ENCODE measurements at places on chromosomes 5 and 9. TPM values are rescaled to one million over a fixed set of nuclear protein-coding genes. Genes with fewer than 3 reads are reported as not detected.

- no peak overlapping the region for H3K4me3 ChIP-seq
- no peak overlapping the region for H3K27ac ChIP-seq
- H3K36me3 ChIP-seq = no peaks in the 10 kb centered on the region
- H3K4me1 ChIP-seq = no peaks in the 10 kb centered on the region
- H3K27me3 ChIP-seq = no peaks in the 10 kb centered on the region
These were observed 10.3 kb downstream of the FST start for GRCh38 chr5:53490747-53491146.

DNA sequence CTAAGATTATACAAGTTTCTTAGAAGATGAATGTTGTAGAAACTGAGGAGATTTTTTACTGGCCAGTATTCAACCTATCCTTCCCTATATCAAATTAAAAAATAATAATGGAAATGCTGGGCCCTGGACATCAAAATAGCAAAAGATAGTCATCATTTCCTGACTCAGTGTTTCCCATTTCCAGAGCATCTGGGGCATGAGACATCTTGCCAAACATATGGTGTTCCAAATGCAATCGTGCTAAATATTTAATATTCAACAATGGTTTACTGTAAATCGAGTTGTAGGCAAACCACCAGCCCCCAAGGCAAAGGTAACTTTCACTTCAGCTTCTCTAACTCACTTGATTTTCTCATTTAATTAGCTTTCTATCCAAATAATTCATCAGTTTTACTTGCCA is 152.9 kb downstream of the FRMD3 start:
- H3K27me3 ChIP-seq = no peaks in the 10 kb centered on the region
- no peaks in the 10 kb centered on the region for H3K4me1 ChIP-seq
- H3K4me3 ChIP-seq = no peak overlapping the region
- no peak overlapping the region for H3K27ac ChIP-seq

ARL14EPL gene
- total RNA-seq = not detected

DNA sequence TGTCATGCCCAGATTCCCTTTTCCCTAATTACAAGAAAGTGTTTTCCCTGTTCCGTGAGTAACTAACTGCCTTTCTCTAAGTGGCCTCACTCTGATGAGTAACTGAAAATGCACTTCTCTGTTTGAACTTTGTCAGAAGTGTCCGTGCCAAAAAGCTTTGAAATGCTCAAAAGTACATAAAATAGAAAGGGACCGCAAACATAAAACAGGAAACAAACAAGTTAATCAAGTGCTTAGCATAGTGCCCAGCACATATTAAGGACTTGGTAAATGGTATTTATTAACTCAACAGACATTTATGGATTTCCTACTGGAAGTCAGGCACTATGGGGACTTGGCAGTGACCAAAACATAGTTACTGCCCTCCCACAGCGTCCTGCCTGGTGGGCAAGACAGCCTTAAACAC is 22.3 kb downstream of the AQP3 start:
- no peaks in the 10 kb centered on the region for H3K36me3 ChIP-seq
- H3K4me1 ChIP-seq = no peaks in the 10 kb centered on the region
- H3K27me3 ChIP-seq = no peaks in the 10 kb centered on the region
- no peak for DNase-seq
- H3K27ac ChIP-seq = no peak overlapping the region

GRCh38 chr9:137031904-137032640 is at the start of gene FUT7:
FUT7 (minus strand) TSS chr9:137032088; CDS start chr9:137031991, 97 bp downstream.
- H3K27ac ChIP-seq = no peak within 1 kb of the TSS
- DNase-seq = no peak

GRCh38 chr5:129771058-129771838 is 23.4 kb downstream of the MINAR2 start:
- H3K4me3 ChIP-seq = no peak overlapping the region
- H3K27me3 ChIP-seq = no peaks in the 10 kb centered on the region
- no peak overlapping the region for H3K27ac ChIP-seq
- H3K36me3 ChIP-seq = no peaks in the 10 kb centered on the region
- DNase-seq = no peak

DRD1 gene
- not detected for total RNA-seq

GRCh38 chr5:143432658-143433239 is 29.3 kb upstream of the NR3C1 start:
- no peaks in the 10 kb centered on the region for H3K27me3 ChIP-seq
- no peak for DNase-seq
- H3K27ac ChIP-seq = no peak overlapping the region
- no peaks in the 10 kb centered on the region for H3K36me3 ChIP-seq
- H3K4me3 ChIP-seq = no peak overlapping the region

GM2A gene
- 33.8 TPM for total RNA-seq

DNA sequence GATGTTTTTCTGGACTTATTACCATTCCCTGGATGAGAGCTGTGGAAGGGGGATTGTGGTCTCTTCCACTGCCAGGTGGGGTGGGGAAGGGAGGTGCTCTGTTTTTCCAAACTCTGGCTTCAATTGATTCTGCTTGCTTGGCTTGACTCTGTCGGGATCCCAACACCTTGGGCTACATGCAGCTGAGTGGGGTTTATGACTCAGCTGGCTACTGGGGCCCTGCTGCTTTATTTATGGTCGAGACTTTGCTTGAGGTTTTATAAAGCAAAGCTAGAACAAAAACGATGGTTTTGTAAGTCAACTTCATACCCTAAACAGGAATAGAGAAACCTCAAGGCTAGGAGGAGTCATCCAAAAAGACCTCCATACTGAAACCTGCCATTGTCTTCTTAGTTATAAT is 76.3 kb downstream of the AOPEP start:
- H3K27me3 ChIP-seq = no peaks in the 10 kb centered on the region
- no peaks in the 10 kb centered on the region for H3K36me3 ChIP-seq
- H3K27ac ChIP-seq = peak overlapping the region; percentile 81
- H3K4me3 ChIP-seq = no peak overlapping the region
- H3K4me1 ChIP-seq = peaks cover 5% of the 10 kb centered on the region

GRCh38 chr9:121945281-121945680 is 147.8 kb downstream of the TTLL11 start:
- no peak overlapping the region for H3K4me3 ChIP-seq
- H3K4me1 ChIP-seq = no peaks in the 10 kb centered on the region
- H3K36me3 ChIP-seq = no peaks in the 10 kb centered on the region
- H3K27me3 ChIP-seq = no peaks in the 10 kb centered on the region

- no peak for DNase-seq
- peak overlapping the region; percentile 84 for H3K4me3 ChIP-seq
- no peaks in the 10 kb centered on the region for H3K4me1 ChIP-seq
- H3K27me3 ChIP-seq = no peaks in the 10 kb centered on the region
- H3K36me3 ChIP-seq = no peaks in the 10 kb centered on the region
- H3K27ac ChIP-seq = peak overlapping the region; percentile 87
These were observed 1.3 kb upstream of the EBF1 start for GRCh38 chr5:159100782-159101646.

- H3K4me1 ChIP-seq = no peaks in the 10 kb centered on the region
- no peak for DNase-seq
- no peak overlapping the region for H3K4me3 ChIP-seq
- H3K27me3 ChIP-seq = no peaks in the 10 kb centered on the region
- H3K36me3 ChIP-seq = no peaks in the 10 kb centered on the region
- no peak overlapping the region for H3K27ac ChIP-seq
These were observed 526.0 kb downstream of the MTRR start for GRCh38 chr5:8394965-8395364.

DNA sequence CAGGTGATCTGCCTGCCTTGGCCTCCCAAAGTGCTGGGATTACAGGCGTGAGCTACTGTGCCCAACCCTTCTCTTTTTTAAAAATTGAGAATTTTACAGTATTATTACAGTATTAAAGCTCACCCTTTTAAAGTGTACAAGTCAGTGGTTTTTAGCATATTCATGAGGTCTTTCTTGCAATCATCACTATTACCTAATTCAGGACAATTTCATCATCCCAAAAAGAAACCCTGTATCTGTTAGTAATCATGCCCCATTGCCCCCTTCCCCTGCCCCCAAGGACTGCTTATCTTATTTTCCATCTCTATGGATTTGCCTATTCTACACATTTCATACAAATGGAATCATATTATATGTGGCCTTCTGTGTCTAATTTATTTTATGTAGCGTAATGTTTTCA is 22.6 kb upstream of the MEGF9 start:
- H3K27ac ChIP-seq = no peak overlapping the region
- no peaks in the 10 kb centered on the region for H3K27me3 ChIP-seq
- DNase-seq = no peak

DAB2IP gene
- 22.0 TPM for total RNA-seq

SURF1 gene
- total RNA-seq = 21.8 TPM

MYORG gene
- total RNA-seq = 1.0 TPM

DNA sequence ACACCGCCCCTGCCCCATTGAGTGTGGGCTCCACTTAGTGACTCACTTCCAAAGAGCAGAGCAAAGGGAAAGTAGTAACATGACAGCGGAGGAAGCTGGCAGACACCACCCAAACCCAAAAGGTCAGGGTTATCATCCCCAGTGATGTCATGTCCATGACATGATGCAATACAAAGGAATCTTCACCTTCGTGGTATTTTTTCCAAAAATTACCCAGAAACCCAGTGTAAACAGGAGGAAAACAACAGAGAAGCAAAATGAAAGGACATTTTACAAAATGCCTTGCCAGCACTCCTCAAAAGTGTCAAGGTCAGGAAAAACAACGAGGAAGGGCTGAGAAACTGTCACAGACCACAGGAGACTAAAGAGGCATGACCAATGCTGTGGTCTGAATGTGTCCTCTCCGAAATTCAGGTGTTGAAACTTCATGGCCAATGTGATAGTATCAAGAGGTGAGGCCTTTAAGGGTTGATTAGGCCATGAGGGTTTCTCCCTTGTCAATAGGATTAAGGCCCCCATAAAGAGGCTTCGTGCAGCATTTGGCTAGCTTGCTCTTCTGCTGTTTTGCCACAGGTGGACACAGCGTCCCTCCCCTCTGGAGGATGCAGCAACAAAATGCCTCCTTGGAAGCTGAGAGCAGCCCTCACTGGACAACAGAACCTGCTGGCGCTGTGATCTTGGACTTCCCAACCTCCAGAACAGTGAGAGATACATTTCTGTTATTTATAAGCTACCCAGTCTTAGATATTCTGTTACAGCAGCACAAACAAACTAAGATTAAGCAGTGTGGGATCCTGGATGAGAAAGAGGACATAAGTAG is 30.5 kb upstream of the MED10 start:
- no peak overlapping the region for H3K4me3 ChIP-seq
- H3K4me1 ChIP-seq = no peaks in the 10 kb centered on the region
- H3K27me3 ChIP-seq = no peaks in the 10 kb centered on the region
- no peak overlapping the region for H3K27ac ChIP-seq
- H3K36me3 ChIP-seq = no peaks in the 10 kb centered on the region

GRCh38 chr5:147509041-147509709 is 693 bp downstream of the DPYSL3 start:
- H3K4me1 ChIP-seq = no peaks in the 10 kb centered on the region
- DNase-seq = peak; percentile 44
- no peaks in the 10 kb centered on the region for H3K36me3 ChIP-seq
- peak overlapping the region; percentile 65 for H3K4me3 ChIP-seq
- no peaks in the 10 kb centered on the region for H3K27me3 ChIP-seq
- peak overlapping the region; percentile 91 for H3K27ac ChIP-seq

PDGFRB gene
- total RNA-seq = 337 TPM

DNA sequence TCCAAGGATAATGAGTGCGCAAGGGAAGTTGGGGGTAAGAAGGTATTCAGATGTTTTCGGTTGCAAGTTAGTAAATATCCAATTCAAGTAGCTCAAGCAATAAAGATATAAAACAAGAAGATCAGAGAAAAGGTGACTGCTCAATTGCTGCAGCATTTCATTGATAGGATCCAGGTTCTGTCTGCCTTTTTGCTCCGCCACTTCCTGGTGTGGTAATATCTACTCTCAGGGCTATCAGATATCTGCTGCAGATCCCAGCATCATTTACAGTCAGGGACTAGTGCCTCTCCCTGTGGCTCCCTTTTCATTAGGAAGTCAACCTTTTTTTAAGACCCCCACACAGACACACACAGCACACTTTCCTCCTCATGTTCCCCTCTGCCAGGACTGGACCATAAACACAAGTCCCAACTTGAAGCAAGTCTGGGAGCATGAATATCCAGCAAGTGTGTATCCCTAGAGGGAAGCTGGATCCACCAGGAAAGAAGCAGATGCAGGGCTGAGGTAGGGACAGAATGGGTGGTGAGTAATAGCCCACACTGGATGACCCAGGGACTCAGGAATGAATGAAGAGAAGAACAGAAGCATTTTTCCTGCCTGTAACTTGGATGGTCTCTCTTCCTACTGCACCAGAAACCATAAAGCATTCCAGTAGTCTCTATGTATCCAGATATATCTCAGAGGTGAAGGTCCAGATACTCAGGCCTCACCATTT is 53.7 kb downstream of the ZNF622 start:
- no peaks in the 10 kb centered on the region for H3K27me3 ChIP-seq
- no peaks in the 10 kb centered on the region for H3K4me1 ChIP-seq
- DNase-seq = no peak
- no peak overlapping the region for H3K27ac ChIP-seq
- no peak overlapping the region for H3K4me3 ChIP-seq

C9 gene
- not detected for total RNA-seq

GRCh38 chr5:148913493-148913892 is 87.1 kb downstream of the ADRB2 start:
- no peak overlapping the region for H3K27ac ChIP-seq
- H3K27me3 ChIP-seq = no peaks in the 10 kb centered on the region
- no peak for DNase-seq
- H3K4me3 ChIP-seq = no peak overlapping the region
- H3K4me1 ChIP-seq = no peaks in the 10 kb centered on the region

DNA sequence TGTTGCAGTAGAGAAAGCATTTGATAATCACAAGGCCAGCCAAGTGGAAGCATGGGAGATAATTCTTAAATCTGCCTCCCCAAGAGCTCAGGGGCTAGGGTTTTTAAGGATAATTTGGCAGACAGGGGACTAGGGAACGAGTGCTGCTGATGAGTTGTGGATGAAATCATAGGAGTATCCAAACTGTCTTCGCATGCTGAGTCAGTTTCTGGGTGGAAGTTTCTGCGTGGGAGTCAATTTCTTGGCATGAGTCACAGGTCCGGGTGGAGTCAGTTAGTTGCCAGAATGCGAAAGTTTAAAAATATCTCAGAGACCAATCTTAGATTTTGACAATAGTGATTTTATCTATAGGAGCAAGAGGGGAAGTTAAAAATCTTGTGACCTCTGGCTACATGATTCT is 112.6 kb downstream of the TMC1 start:
- DNase-seq = no peak
- no peaks in the 10 kb centered on the region for H3K4me1 ChIP-seq
- no peaks in the 10 kb centered on the region for H3K36me3 ChIP-seq
- no peak overlapping the region for H3K4me3 ChIP-seq
- H3K27me3 ChIP-seq = no peaks in the 10 kb centered on the region

BASP1 gene
- 21.5 TPM for total RNA-seq

DNA sequence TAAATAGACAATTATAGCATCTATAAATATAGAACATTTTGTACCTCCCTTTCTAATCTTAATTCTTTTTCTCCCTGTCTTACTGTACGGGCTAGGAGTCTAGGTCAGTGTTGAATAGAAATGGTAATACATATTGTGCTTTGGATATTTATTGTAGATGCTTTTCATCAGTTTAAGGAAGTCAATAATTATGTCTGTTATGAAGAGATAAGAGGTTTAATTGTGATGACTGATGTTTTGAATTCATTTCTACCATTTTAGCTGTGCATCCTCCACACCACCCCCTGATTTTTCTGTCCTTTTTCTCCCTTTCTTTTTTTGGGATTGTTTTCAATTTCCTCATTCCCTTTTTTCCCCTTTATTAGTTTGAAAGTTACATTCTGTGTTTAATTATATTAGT is 95.8 kb downstream of the DOCK2 start:
- H3K4me3 ChIP-seq = no peak overlapping the region
- DNase-seq = no peak
- no peaks in the 10 kb centered on the region for H3K4me1 ChIP-seq
